ENCODE measurements at places on chromosomes 7 and 10. TPM values are rescaled to one million over a fixed set of nuclear protein-coding genes. Genes with fewer than 3 reads are reported as not detected.

PRKG1 gene
- 52.7 TPM for total RNA-seq

C10orf88 gene
- 14.0 TPM for total RNA-seq

WDR86 gene
- 70.5 TPM for total RNA-seq

BLVRA gene
- 63.4 TPM for total RNA-seq

GHRHR gene
- not detected for total RNA-seq

SAP25 gene
- 8.0 TPM for total RNA-seq

ATG9B gene
- 9.4 TPM for total RNA-seq

ELAPOR2 gene
- 122 TPM for total RNA-seq

EN2 gene
- total RNA-seq: 0.20 TPM

SPDYE1 gene
- not detected for total RNA-seq

NRG3 gene
- 3.2 TPM for total RNA-seq

HOXA11 gene
- total RNA-seq: not detected

UCMA gene
- total RNA-seq: not detected

METTL27 gene
- 2.9 TPM for total RNA-seq

KCNIP2 gene
- 30.0 TPM for total RNA-seq

PIK3CG gene
- total RNA-seq: not detected

IL6 gene
- not detected for total RNA-seq

GRK5 gene
- total RNA-seq: 77.6 TPM

ZCWPW1 gene
- 1.8 TPM for total RNA-seq

CYP26C1 gene
- total RNA-seq: 0.10 TPM

IL2RA gene
- total RNA-seq: not detected

TMEM270 gene
- total RNA-seq: not detected

VPS26A gene
- total RNA-seq: 55.8 TPM

SLC13A1 gene
- not detected for total RNA-seq

NXPH1 gene
- total RNA-seq: 3.8 TPM

GSTO2 gene
- 2.0 TPM for total RNA-seq

SYT15 gene
- total RNA-seq: 2.5 TPM

NME8 gene
- not detected for total RNA-seq

CCDC7 gene
- total RNA-seq: 6.7 TPM

HTR7 gene
- 13.3 TPM for total RNA-seq

LRIT1 gene
- not detected for total RNA-seq

EGR2 gene
- 0.37 TPM for total RNA-seq

GBX1 gene
- total RNA-seq: not detected

POU6F2 gene
- total RNA-seq: 34.7 TPM

LBX1 gene
- total RNA-seq: not detected

VWDE gene
- total RNA-seq: 12.4 TPM

RARRES2 gene
- total RNA-seq: 0.86 TPM

TAS2R3 gene
- 1.6 TPM for total RNA-seq

AKR1B15 gene
- not detected for total RNA-seq
